Pulmonary artery endothelial cell (primary cell): ENCODE measurements at places on chromosomes 12 and 14. TPM values are rescaled to one million over a fixed set of nuclear protein-coding genes. Genes with fewer than 3 reads are reported as not detected.

STAT6 gene
- 62.4 and 70.4 TPM in 2 replicates for total RNA-seq

- no peak for DNase-seq
Measured at GRCh38 chr12:121723200-121723599, 10.6 kb downstream of the TMEM120B start.

- DNase-seq, result no peak
Measured at GRCh38 chr12:103011974-103012763, 54.7 kb downstream of the ASCL1 start.

- no peak for DNase-seq
Measured at GRCh38 chr12:75655315-75655806, 144.0 kb upstream of the KRR1 start.

DNA sequence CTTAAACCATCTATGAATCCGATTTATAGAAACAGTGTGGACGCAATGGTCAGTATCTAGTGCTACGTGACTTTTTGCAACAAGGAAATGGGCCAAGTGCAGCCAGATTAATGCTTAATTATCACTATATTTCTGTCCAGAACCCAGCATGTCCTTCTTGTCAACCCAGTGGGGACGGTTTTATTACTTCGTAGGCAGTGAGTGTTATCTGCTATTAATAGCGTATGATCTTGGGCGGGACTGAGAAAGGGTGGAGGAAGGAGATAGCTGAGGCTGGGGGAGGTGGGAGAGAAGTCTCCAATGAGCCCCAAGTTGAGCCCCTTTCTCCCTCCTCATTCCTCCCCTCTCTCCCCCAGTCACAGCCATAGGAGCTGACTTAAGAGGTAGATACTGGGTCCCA is 59.7 kb upstream of the FAM222A start:
- DNase-seq, result no peak

DNA sequence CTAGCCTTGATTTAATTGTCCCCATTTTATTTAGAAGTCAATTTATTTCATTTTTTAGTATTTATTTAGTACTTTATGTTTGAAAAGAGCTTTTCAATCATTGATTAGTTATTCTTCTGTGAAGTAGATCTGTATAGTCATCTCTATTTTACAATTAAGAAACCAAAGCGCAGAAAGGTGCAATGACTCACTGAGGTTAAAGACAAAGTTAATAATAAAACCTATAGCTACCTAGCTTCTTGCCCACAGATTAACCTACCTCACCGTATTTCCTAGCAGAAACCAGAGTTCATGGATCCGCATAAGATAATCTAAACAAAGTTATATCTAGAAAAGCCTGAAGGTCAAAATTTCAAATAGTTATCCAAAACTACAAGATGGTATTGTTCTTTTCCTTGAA is 176.4 kb downstream of the GRIN2B start:
- no peak for DNase-seq

GPR68 gene
- 0.46 and 1.3 TPM in 2 replicates for total RNA-seq

DNA sequence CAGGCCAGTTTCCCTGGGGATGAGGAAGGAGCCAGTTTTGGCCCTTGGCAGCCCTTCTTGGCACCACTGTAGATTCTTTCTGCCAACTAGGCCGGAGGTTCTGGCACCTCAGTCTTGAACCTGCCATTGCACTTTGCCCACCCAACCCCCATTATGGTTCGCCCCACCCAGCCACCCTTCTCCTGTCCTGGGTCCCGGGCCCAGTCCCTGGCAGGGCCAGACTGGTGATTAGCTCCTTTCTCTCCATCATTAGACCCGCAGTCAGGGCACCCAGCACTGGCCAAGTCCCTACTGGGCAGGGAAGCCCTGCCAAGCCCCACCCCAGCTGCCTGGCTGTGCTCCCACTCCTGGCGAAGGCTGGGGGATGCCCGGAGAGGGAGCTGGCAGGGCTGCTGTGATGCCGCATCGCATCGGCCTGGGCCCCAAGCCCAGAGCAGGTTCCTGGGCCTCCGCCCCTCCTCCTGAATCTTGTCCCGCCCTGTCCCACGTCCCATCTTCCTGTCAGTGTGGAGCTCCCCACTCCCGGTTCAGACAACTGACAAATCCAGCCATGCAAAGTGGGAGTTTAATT is 9.8 kb downstream of the FAM222A start:
- no peak for DNase-seq

TAS2R19 gene
- total RNA-seq, result 3.9 and 4.1 TPM in 2 replicates

TMEM229B gene
- total RNA-seq, result 0.07 TPM in 2 replicates

DNA sequence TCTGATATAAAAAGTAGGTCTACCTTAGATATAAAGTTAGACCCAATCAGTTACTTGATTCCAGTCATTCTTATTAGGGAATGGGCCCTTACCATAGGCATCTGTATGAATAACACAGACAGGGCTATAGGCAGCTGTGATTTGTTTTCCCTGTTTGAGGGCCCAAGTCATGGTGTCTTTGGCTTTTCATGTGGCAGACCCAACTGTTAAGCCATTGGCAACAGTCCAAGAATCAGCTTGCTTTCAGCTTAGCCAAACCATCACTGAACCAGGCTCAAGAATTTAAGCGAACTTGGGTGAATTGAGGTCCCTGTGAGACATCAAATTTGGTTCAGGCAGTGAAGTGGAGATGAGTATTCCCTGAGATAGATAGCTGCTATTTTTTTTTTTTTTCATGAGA is 111.2 kb downstream of the LRRIQ1 start:
- no peak for DNase-seq

FGF6 gene
- not detected in 2 replicates for total RNA-seq

DNA sequence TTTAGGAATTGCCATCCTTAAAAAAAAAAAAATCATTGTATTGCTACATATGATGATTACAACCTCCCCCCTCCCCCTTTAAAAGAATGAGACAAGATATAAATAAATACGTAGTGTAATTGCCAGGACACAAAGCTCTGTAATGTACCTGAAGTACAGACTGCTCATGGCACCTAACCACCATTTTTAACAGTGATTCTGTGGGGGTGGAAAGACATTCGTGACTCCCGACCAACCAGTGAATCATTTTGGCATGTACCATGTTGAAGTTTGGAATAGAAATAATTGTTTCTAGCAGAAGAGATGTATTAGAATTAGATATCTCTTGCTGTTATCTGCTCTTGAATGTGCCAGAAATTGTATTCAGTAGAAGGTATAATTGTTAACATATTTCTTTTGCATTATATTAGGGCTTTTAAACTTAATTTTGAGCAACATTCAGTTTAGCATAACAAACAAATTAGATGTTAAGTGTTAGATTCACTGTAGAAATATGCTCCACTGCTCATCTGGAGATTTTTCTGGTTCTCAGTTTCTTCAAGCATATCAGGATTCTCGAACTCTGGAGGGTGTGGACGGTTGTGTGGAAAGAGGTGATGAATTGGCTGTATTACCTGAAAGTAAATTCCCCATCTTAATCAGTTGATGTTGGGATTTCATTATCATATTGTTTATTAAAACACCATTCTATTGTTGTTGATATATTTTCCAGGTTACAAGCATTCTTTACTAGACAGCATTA is 31.1 kb downstream of the FRS2 start:
- DNase-seq, result no peak

DNA sequence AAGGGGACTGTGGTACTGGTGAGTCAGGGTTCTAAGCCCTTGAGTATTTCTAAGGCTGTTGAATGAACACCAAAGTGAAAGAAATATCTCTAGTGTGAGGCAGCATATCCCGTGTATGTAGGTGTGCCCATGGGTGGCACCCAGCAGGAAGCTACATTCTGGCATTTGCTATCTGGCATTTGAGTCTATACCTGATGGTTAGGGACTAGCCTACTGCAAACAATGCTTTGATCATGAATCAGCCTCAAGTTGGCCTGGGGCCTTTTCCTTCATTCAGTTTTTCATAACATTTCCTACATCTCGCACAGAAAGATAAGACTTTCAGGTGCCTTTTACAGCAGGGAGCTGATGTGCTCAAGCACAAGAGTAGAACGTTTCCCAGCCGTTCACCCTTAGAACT is 85.7 kb upstream of the E2F7 start:
- no peak for DNase-seq

TGFB3 gene
- 2.6 and 3.1 TPM in 2 replicates for total RNA-seq

DNA sequence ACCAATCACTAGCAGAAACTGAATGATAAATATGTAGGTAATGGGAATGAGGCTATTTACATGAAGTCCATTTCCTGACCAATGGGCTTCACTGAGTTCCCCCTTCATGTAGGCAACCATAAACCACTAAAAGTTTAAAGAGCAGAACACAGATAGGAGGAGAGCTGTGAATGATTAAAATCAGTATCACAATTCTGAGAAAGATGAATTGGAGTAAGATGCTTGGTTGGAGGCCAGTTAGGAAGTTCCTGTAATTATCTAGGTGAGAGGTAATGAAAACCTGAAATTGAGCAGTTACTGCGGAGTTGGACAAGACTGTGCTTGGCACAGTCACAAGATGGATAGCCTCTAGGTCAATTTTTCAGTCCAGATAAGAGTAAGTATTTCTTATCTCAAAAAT is 56.6 kb downstream of the GALNT4 start:
- DNase-seq, result no peak

- DNase-seq, result no peak
Measured at GRCh38 chr14:100770046-100770445, 43.4 kb downstream of the DLK1 start.

DNA sequence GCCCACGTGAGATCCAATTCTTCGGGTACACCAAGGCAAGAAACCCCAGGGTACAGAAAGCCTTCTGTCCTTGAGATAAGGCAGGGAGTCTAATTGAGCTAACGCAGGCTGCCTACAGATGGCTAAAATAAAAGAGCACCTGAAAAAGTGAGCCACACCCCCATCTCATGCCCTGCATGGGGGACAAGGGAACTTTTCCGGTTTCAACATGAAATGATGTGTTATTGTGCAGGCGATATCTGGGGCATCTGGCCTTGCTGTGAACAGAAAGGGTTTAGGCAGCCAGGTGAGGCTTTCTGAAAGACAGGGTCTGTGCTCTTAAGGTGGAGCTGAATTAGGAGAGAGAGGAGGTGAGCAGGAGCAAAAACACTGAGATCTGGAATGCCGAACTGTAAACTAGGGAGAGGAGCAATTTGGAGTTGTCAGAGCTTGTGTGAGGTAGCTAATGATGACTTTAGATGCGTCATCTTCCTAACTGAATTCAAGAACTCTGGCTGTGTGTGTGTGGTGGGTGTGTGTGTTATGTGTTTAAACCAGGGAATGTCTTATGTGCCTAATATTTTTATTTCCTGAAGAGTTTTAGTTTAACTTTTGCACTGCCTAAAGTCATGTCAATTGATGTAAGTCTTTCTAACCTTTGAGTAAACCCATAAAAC is 20.1 kb upstream of the LDHB start:
- DNase-seq, result no peak

GRCh38 chr12:14664434-14665023 is 31.9 kb downstream of the GUCY2C start:
- DNase-seq, result no peak

- no peak for DNase-seq
Measured at GRCh38 chr12:28925719-28926376, 223.2 kb upstream of the FAR2 start.

DNA sequence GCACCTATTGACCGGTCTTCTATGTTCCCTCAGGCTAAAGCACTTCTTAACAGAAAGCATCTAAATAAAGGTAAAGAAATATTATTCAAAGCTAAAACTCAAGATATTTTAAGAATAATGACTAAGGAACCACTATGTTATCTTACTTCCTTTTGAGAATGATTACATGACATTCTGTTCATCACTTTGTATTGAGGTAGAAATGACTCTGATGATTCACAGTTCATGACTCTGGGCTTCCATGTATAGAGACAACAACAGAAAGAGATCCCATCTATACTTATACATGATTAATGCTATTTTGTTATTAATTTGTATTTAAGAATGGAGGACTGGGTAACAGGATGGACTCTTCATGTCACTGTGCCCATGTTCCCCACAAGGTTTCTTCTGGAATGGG is 218.3 kb upstream of the OR4E1 start:
- DNase-seq, result no peak

DNA sequence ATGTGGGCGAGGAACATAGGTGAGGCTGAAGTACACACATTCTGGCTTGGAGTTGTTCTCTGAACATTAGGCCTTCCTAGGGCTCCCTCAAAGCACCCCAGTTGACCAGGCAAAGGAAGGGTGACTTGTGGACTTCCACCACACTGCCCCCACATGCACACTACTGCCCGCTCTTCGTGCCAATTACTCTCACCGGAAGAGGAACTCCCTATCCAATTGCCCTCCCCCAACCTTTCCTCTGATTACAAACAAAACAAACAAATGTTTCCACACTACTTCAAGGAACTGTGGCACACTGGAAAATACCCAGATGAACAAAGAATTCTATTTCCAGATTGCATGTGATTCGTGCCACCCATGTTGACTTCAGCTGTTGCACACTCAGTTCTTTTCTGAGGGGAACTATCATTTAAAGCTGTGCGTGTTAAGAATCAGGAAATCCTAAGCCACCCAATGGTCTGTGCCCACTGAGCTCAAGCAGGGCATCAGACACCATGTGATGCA is 139.3 kb downstream of the SSPN start:
- DNase-seq, result no peak

DNA sequence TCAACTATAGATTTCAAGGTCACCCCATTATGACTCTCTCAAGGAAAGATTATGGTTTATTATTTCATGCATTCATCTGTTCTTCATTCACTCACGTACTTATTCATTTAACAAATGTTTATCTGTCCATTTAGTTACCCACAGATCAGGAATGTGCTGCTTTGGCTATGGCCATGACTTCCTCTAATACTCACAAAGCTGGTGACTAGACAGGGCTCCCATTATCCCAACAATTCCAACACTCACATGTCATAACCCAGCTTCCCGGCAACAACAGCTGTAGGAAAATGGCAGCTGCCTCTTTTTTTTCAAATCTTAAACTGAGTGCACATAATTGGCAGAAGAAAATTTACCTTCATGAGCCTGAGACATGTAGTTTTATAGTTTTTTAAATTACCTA is 190.8 kb upstream of the CCDC196 start:
- DNase-seq, result no peak
